ENCODE measurements at places on chromosomes 2 and 18.

- no peak for DNase-seq
Measured at GRCh38 chr18:47209171-47209570, 33.0 kb upstream of the IER3IP1 start.

DNA sequence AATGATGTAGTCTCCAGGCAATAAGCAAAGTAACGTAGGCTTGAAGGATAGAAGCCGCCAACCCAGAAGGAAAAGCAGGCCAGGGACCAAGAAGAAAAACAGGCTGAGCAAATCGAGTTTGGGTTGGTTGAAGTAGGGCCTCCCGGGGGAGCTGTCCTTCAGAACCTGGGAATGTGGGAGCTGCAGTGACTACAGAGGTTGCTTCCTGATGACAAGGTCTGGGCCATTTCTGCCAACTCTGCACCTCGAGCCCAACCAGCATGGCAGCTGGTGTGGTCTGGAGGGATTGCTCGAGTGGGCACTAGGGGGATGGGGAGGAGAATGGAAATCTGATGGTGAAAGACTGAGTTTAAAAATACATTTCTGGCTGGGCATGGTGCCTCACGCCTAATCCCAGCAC lies 14.1 kb downstream of the ACMSD start:
- peak; percentile 45 for DNase-seq

GRCh38 chr2:55961318-55961911 lies 37.8 kb upstream of the EFEMP1 start:
- DNase-seq = peak; percentile 65

- no peak for DNase-seq
Measured at GRCh38 chr18:79610461-79611039, 69.1 kb upstream of the CTDP1 start.

GRCh38 chr2:29039718-29040480 lies 34.4 kb downstream of the PCARE start:
- no peak for DNase-seq

DNA sequence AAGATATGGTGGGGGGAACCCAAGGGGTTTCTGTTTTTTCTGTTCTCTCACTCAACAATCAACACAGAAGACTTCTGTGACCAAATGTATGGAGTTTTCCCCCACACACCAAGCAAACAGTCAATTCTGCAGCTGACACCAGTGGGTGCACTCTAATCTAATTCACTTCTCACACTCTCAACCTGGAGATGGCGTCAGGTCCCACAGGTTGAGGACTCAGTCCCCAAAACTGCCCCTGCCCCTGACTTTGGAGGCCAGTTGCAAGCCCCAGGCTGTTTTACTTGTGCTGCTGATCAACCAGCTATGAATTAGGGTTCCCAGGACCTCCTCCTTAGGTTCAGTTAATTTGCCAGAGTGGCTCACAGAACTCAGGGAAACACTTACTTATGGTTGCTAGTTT lies 6.2 kb downstream of the RNU2-63P start:
- no peak for DNase-seq

Measured in fibroblast of skin of back (primary cell).